ENCODE measurements at places on chromosomes 2 and 18. TPM values are rescaled to one million over a fixed set of nuclear protein-coding genes. Genes with fewer than 3 reads are reported as not detected.
A peak's percentile ranks its signal among the peaks of the same experiment; 100 is the strongest.

- H3K27me3 ChIP-seq: no peaks in the 10 kb centered on the region
- H3K36me3 ChIP-seq: no peaks in the 10 kb centered on the region
- H3K4me1 ChIP-seq: no peaks in the 10 kb centered on the region
- H3K27ac ChIP-seq: no peak overlapping the region
- H3K4me3 ChIP-seq: no peak overlapping the region
Observed at GRCh38 chr2:228352048-228352447, 170.6 kb upstream of the SPHKAP start.

DNA sequence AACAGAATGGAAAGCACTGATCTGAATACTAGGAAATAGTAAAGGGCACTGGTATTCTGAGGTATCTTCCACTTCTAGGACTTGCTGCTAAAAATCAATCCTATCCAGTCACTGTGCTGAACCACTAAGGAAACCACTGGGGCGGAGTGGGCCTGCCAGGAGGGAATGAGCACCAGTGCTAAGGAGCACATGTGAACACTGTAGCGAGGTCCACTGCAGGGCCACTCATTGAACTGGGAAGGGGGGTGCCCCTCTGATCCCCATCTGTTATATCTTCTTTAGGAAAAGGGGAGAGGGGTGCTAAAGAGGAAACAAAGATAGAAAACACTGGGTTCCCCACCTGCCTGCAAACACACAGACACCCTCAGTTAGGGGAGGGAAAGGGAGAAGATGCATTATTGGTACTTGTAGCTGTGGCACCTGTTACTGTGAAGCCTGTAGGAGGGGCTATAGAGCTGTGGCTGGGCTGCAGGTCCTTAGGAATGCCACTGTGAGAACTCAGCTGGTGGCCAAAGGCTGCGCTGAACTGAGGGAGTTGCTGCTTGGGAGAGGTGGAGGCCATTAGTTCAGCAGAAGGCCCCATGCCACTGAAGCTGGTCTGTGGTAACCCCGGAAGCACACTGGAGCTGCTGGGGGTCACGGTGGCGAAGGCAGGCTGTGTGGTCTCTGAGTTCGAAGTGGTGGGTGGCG lies 81.8 kb downstream of the INO80D start:
- H3K36me3 ChIP-seq: peaks cover 21% of the 10 kb centered on the region
- H3K27me3 ChIP-seq: no peaks in the 10 kb centered on the region
- no peak for DNase-seq
- no peaks in the 10 kb centered on the region for H3K4me1 ChIP-seq
- H3K27ac ChIP-seq: no peak overlapping the region

DNA sequence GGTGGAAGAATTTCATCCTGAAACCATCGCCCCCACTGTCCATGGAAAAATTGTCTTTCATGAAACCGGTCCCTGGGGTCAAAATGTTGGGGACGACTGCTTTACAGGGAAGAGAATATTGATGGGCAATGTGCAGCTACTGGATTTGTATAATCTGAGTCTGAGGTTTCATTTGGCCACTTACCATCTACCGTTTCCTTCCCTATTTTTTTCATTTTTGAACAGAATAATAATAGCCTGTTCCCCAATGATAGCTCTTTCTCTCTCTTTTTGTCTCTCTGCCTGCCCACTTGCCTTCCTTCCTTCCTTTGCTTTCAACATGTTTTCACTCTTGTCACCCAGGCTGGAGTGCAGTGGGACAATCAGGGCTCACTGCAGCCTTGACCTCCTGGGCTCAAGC lies 78.3 kb upstream of the TLK1 start:
- H3K27ac ChIP-seq: no peak overlapping the region
- no peaks in the 10 kb centered on the region for H3K4me1 ChIP-seq
- no peak for DNase-seq
- no peaks in the 10 kb centered on the region for H3K36me3 ChIP-seq
- no peak overlapping the region for H3K4me3 ChIP-seq

GRCh38 chr2:47321411-47322031 lies 81.4 kb upstream of the MSH2 start:
- no peaks in the 10 kb centered on the region for H3K27me3 ChIP-seq
- H3K27ac ChIP-seq: no peak overlapping the region
- DNase-seq: no peak
- H3K4me3 ChIP-seq: no peak overlapping the region

DNA sequence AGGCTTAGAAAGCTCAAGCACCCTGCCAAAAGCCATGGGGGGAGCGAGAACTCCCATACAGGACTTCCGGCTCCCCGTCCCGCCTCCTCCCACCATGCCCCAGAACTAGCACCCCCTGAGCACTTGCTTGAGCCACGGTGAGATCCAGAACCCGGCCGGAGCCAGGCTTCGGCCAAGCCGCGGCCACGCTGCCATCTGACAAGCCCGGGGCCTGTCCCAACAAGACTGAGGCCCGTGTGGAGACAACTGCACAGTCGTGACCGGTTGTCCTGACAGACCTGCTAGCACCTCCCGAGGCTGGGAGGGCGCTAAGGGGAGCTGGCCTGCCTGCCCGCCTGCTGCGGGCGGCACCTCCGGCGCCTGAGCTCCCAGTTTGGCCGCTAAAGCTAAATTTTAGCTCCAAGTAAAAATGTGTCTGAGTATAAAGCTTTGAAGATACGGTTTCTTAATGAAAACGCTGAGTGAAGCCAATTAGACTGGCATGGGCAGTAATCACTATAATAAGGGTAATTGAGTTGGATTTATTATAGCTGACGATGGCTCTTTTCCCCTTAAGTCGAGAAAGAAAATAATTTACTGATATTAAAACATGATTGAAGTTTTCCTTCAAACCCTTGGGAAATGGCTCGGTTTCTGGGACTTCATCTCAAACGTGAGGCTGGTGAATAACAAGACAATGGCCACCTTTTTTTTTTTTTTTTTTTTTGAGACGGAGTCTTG lies 78.3 kb upstream of the ODC1 start:
- H3K4me3 ChIP-seq: no peak overlapping the region
- H3K4me1 ChIP-seq: no peaks in the 10 kb centered on the region
- no peaks in the 10 kb centered on the region for H3K27me3 ChIP-seq
- no peaks in the 10 kb centered on the region for H3K36me3 ChIP-seq

DNA sequence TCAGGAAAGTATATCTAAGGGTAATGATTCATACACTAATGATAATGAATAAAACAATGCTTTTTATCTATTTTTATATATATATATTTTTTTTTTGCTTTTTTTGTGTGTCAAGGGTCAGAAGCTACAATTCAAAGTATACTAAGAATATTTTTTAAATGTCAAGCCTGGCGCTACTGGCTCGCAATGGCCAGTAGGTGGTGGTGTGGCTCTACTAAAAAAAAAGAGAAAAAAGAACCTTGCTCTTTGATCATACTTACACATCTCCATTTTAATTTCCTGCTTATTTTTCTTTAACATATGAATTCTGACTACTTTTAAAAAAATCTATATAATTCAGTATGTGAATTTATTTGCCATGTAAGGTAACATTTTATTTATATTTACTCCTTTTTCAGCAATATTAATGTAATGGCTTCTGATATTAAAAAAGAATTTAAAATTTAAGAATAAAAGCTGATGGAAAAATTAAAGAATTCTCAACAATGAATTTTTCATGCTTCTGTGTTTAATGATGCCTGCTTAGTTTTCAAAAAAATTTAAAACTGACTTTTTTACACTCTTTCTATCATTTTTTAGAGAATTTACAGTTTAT lies 232.9 kb downstream of the GULP1 start:
- no peaks in the 10 kb centered on the region for H3K36me3 ChIP-seq
- peak; percentile 16 for DNase-seq
- no peaks in the 10 kb centered on the region for H3K27me3 ChIP-seq
- no peak overlapping the region for H3K4me3 ChIP-seq

GRCh38 chr18:58723810-58724602 lies 52.7 kb downstream of the MALT1 start:
- no peak for DNase-seq
- H3K4me1 ChIP-seq: no peaks in the 10 kb centered on the region
- H3K27me3 ChIP-seq: no peaks in the 10 kb centered on the region
- H3K27ac ChIP-seq: no peak overlapping the region
- no peaks in the 10 kb centered on the region for H3K36me3 ChIP-seq

DNA sequence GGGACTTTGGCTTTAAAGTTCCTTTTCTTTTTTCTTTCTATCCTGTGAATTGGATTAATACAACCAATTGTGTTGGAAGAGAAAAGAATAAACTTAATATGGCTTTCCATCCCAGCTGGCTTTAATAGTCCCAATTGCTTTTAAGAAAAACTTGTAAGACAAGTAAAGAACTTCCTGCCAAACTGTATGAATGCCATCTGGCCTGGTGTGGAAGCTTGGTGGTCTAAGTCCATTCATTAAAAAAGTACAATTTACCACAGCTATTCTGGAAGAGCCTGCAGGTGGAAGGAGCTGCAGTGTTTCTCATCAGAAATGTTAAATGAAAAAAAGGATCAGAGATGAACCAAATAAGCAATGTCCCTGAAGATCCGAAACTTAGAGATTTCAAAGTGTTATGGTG lies 103.9 kb downstream of the KLHL14 start:
- H3K4me1 ChIP-seq: no peaks in the 10 kb centered on the region
- H3K36me3 ChIP-seq: no peaks in the 10 kb centered on the region
- DNase-seq: no peak

DNA sequence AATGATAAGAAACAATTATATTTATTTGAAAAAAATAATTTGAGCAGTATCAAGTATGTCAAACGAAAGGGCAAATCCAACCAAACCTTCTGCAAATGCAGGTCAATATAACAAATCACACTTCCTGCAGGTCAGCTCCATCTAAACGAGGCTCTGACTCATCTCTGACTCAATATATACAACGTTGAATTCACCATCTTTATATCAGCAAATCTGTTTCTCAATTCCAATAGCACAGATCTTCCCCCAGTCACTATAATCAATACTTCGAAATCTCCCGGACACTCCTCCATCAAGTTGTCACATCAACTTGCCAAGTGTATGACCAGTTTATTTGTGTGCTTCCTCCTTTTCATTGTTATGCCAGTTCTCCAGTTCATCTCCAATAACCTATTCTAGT lies 388.9 kb downstream of the ZEB2 start:
- no peaks in the 10 kb centered on the region for H3K36me3 ChIP-seq
- DNase-seq: no peak
- H3K4me1 ChIP-seq: no peaks in the 10 kb centered on the region
- no peak overlapping the region for H3K27ac ChIP-seq
- no peak overlapping the region for H3K4me3 ChIP-seq
- H3K27me3 ChIP-seq: no peaks in the 10 kb centered on the region

- no peaks in the 10 kb centered on the region for H3K4me1 ChIP-seq
- H3K4me3 ChIP-seq: no peak overlapping the region
- H3K27me3 ChIP-seq: no peaks in the 10 kb centered on the region
- H3K36me3 ChIP-seq: no peaks in the 10 kb centered on the region
- DNase-seq: peak; percentile 78
Observed at GRCh38 chr2:165015052-165015642, 59.8 kb upstream of the SLC38A11 start.

DNA sequence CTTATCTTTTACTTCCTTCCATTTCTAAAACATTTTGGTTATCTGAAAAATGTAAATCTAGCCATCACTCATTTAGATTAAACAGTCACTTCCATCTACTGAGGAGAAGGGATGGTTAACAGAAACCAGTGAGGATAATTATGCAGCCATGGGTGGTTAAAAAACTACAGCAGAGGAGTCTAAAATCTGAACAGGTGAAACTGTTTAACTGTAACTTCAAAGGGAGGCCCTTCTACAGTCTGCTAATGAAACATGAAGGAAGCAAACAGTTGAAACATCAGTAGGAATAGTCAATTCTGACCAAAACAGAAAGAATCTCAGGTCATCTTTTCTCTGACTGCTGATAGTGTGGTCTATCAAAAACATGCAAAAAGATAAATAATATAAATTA lies 71.0 kb downstream of the DTNB start:
- H3K27ac ChIP-seq: no peak overlapping the region
- H3K4me3 ChIP-seq: no peak overlapping the region
- H3K4me1 ChIP-seq: no peaks in the 10 kb centered on the region
- no peaks in the 10 kb centered on the region for H3K27me3 ChIP-seq
- no peaks in the 10 kb centered on the region for H3K36me3 ChIP-seq

The LYPD6B gene
- total RNA-seq: 9.9 TPM

The OXER1 gene
- 6.9 TPM for total RNA-seq

The COL6A3 gene
- 46.4 TPM for total RNA-seq

Data from body of pancreas (tissue), 4 donors.